Glutamatergic neuron (in vitro differentiated cells): ENCODE measurements at places on chromosomes 16 and 17. TPM values are rescaled to one million over a fixed set of nuclear protein-coding genes. Genes with fewer than 3 reads are reported as not detected.

DNA sequence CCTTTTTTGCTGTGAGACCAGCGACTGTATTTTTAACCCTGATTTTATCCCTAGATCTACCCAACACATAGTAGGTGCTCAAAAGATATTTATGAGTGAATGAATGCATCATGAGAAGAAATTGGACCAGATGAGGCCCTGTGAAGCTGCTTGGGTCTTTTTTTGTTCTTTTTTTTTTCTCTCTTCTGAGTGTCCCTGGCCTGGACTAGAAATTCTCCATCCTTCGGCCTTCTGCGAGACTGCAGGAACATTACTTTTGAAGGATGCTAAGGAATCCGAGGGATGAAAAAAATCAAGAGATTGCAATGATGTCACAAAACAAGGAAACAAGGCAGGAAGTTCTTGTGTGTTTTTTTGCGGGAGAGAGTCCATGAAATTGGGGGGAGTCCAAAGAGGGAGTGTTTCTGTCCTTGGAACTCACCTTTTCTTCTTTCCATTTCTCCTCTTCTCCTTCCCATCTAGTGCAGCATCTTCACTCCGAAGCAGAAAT, 560 bp upstream of the RUSF1 start:
- H3K36me3 ChIP-seq, result no peaks in the 10 kb centered on the region
- no peak for DNase-seq
- peak overlapping the region; percentile 94 for H3K4me3 ChIP-seq
- peak overlapping the region; percentile 85 for H3K27ac ChIP-seq
- peaks cover 5% of the 10 kb centered on the region for H3K27me3 ChIP-seq

- no peak within 1 kb of the TSS for H3K27ac ChIP-seq
- H3K36me3 ChIP-seq, result peaks cover 12% of the 10 kb centered on the region
- peak within 1 kb of the TSS; percentile 28 for H3K4me3 ChIP-seq
- peaks cover 20% of the 10 kb centered on the region for H3K27me3 ChIP-seq
- peak; percentile 34 for DNase-seq
Observed at GRCh38 chr16:89200124-89200849, at the start of gene SLC22A31. Gene SLC22A31 (minus strand): TSS chr16:89200537. CDS start chr16:89200501, 36 bp downstream.

DNA sequence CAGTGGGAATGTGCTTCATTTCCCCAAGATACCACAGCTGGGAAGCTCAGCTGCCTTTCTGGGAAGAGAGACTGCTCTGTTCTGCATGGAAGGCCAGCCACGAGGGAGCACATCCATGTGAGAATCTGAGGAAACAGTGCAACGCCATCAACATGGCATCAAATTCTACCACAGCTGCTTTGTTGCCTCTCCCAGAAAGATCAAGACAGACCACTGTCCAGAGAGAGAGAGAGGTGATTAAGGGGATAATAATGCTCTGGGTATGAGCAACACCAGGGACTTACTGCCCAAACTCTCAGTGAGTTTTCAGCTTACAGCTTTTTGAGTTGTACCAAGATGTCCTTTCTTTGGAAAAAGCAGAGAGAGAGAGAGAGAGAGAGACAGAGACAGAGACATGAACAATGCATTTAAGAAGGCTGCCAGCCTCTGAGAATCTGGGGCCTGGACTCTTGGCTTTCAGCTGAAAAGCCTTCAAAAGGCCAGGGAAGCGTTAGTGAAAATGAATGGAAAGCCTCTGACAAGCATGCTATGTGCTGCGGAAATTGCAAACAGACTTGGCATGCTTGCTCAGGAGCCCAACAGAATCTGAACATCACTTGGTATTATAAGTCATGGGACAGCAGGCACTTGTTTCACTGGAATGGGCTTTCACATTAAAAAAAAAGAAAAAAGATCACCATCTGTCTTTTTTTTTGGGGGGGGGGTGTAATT, 223.1 kb downstream of the MAP2K6 start:
- no peaks in the 10 kb centered on the region for H3K36me3 ChIP-seq
- no peak overlapping the region for H3K27ac ChIP-seq
- no peak overlapping the region for H3K4me3 ChIP-seq
- no peak for DNase-seq
- no peaks in the 10 kb centered on the region for H3K4me1 ChIP-seq

DNA sequence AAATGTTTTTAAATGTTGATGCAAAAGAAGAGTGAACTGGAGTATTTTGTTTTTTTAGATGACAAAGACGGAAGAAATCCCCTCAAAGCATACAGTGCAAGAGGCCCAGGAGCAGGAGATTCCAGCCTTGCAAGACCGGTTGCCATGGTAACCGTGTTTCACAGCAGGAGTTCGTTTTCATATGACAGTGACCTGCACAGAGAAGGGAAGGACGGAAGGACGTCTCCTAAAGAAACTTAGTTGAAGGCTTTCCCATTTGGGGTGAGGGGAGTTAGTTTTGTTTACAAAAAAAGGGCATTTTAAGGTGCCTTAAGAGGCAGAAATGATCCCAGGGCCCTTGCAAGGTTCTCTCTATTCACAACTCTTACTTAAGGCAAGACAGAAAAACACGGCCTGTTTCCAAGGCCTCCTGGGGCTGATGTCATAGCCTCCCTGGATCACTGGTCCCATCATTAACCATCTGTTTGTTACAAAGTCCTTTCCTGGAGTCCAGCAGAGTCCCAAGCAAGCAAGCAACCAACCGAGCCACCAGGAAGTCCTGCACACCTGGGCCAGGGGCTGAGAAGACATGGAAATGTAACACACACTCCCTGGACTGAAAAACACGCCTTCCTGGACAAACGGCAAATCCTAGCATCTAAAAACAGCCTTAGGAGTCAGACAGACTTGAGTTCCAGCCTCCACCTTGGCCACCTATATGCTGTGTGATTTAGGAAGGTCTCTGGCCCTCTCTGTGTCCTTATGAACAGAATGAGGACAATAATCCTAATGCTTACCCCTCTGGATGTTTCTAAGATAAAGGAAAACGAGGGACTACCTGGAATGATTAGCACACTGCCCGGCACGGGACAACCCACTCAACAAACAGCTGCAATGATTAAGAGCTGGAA, 30.3 kb upstream of the RPH3AL start:
- H3K4me1 ChIP-seq, result peaks cover 43% of the 10 kb centered on the region
- H3K36me3 ChIP-seq, result peaks cover 7% of the 10 kb centered on the region
- peak overlapping the region; percentile 80 for H3K4me3 ChIP-seq
- peak; percentile 72 for DNase-seq

DNA sequence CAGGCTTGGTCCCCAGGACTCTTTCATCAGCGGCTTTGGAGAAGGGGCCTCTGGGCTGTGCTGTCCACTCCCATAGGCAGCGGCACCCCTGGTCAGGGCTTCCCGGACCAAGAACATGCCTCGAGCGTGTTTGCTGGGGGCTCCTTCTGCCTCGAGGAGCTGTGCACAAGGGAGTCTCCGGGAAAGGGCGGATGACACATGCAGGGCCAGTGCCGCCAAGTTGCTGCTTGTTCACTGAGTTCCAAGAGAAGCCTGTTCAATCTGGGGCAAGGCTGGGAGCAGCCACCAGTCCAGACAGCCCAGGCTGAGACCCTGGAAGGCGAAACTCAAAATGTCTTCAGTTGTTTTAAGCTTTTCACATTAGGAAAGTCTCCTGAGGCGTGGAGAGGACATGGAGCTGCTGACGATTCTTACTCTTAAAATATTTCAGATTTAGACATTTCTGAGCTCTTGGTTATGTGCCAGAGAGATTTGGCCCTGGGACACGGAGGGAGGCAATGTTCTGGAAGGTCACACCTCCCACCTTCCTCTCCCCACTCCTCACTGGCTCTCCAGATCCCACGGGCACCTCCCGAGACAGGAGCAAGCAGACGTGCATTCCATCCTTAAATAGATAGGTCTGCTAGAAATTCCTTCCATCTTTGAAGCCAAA, 84.5 kb upstream of the ZNF469 start:
- no peak for DNase-seq
- H3K27ac ChIP-seq, result no peak overlapping the region
- peaks cover 27% of the 10 kb centered on the region for H3K4me1 ChIP-seq
- peaks cover 23% of the 10 kb centered on the region for H3K27me3 ChIP-seq
- peaks cover 5% of the 10 kb centered on the region for H3K36me3 ChIP-seq

GRCh38 chr16:26801628-26802027, 265.1 kb upstream of the C16orf82 start:
- DNase-seq, result no peak
- no peaks in the 10 kb centered on the region for H3K36me3 ChIP-seq
- peaks cover 9% of the 10 kb centered on the region for H3K27me3 ChIP-seq
- no peaks in the 10 kb centered on the region for H3K4me1 ChIP-seq
- H3K27ac ChIP-seq, result no peak overlapping the region

Gene GAS7
- total RNA-seq, result 2.0 TPM

- H3K36me3 ChIP-seq, result peaks cover 22% of the 10 kb centered on the region
- peaks cover 9% of the 10 kb centered on the region for H3K4me1 ChIP-seq
- peaks cover 4% of the 10 kb centered on the region for H3K27me3 ChIP-seq
- H3K4me3 ChIP-seq, result no peak overlapping the region
- DNase-seq, result no peak
Observed at GRCh38 chr17:83009414-83010205, 69.8 kb upstream of the METRNL start.

DNA sequence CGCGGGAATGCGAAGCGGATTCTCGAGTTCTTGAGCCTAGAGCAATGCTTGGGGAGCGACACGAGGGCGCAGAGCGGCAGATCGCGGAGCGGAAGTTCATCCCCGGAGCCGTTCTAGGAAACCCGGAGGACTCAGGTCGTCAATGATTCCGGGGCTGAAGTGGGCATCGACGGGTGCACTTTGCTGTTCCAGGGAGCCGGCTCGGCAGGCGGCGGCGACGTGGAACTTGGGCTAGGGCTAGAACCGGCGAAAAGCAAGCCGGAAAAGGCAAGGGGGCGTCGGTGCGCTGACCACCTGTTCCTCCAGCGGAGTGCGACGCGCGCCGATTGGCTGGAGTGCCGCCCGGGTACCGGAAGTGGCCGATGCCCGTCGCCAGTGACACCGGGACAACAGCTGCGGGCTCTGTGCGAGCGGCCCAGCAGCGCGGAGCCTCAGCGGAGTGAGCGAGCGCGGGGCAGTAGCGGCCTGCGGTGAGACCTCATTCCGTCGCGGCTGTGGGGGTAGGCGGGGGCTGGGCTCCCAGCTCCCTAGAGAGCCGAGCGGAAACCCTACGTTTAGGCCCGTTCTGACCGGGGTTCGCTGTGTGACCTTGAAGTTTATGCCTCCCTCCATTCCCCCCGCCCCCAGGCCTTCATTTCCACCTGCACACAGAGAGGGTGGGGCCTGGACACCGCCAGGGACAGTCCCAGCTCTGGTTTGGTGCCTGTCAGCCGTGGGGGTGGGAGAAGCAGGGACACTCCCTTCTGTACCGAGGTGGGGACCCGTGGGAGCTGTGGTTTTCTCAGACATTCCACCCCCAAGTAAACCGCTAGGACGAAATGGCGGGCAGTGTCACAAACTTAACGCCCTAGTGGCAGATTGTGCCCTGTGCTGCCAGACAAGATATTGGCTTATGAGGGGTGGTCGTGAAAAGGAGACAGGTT, at the start of gene ZFP3:
Gene ZFP3, plus strand, starts transcription at position 362 of the 923 bp plus-strand sequence. CDS start 13,038 bp downstream, outside the sequence.
- peak within 1 kb of the TSS; percentile 69 for H3K27ac ChIP-seq
- peak; percentile 84 for DNase-seq
- peaks cover 20% of the 10 kb centered on the region for H3K36me3 ChIP-seq
- H3K4me3 ChIP-seq, result peak within 1 kb of the TSS; percentile 91

Gene SCNN1B
- 0.34 TPM for total RNA-seq

GRCh38 chr16:57764341-57765159, 29.0 kb downstream of the KATNB1 start:
- no peaks in the 10 kb centered on the region for H3K36me3 ChIP-seq
- DNase-seq, result no peak
- peaks cover 13% of the 10 kb centered on the region for H3K27me3 ChIP-seq
- H3K27ac ChIP-seq, result no peak overlapping the region
- no peak overlapping the region for H3K4me3 ChIP-seq
- H3K4me1 ChIP-seq, result peaks cover 4% of the 10 kb centered on the region

- H3K27ac ChIP-seq, result no peak overlapping the region
- no peaks in the 10 kb centered on the region for H3K36me3 ChIP-seq
- H3K27me3 ChIP-seq, result peaks cover 5% of the 10 kb centered on the region
- DNase-seq, result no peak
Observed at GRCh38 chr17:28038802-28039201, 3.7 kb upstream of the NLK start.

Gene MARVELD3
- total RNA-seq, result 0.25 TPM

- peaks cover 74% of the 10 kb centered on the region for H3K4me1 ChIP-seq
- peak overlapping the region; percentile 99 for H3K27ac ChIP-seq
- peaks cover 23% of the 10 kb centered on the region for H3K27me3 ChIP-seq
- peak overlapping the region; percentile 76 for H3K4me3 ChIP-seq
- DNase-seq, result peak; percentile 83
Observed at GRCh38 chr17:57518587-57519581, 226.2 kb downstream of the CCDC182 start.

- no peak overlapping the region for H3K27ac ChIP-seq
- DNase-seq, result peak; percentile 66
- H3K4me1 ChIP-seq, result peaks cover 5% of the 10 kb centered on the region
Observed at GRCh38 chr17:48023400-48024148, 14.0 kb downstream of the COPZ2 start.

Gene SPATA22
- not detected for total RNA-seq

DNA sequence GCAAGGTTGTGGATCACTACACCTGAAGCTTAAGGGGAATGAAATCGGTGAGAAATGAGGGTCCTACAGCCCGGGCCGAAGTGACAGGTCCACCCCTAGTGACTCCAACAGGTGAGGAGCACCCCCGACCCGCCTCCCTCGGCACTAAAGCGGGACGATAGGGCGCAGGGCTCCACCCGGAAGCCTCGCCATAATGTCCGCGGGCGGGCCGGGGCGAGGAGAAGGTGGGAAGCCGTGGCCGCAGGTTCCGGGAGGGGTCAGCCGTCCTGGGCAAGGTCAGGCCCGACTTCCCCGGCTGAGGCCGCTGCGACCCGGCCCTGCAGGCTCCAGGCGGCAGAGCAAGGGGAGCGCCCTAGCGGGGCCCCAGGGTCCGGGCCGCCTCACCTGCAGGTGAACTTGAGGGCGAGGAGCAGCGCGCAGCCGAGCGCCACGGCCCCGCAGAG, 543 bp downstream of the TXNDC11 start:
- H3K4me3 ChIP-seq, result peak overlapping the region; percentile 96
- H3K4me1 ChIP-seq, result peaks cover 31% of the 10 kb centered on the region
- H3K27me3 ChIP-seq, result peaks cover 3% of the 10 kb centered on the region
- no peaks in the 10 kb centered on the region for H3K36me3 ChIP-seq
- H3K27ac ChIP-seq, result peak overlapping the region; percentile 80

Gene EVPL
- total RNA-seq, result not detected

DNA sequence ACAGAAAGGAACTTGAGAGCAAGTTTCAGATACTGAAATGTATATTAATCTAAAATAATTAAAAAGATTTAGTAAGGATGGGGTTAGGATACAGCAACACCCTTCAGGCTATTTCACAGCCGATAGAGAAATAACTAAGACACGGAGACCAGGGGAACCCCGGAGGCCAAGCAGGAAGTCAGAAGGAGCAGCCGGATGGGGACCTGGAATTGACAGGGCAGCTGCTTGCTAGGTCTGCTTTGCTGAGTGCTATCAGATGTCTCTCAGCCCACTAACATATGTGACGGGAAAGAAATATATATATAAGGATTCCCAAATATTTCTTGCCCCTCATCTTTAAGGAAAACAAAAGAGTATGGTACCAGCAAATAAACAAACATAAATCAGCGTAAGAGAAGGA, 154.1 kb upstream of the CDH5 start:
- no peak overlapping the region for H3K4me3 ChIP-seq
- no peak overlapping the region for H3K27ac ChIP-seq
- H3K36me3 ChIP-seq, result no peaks in the 10 kb centered on the region
- DNase-seq, result no peak
- peaks cover 3% of the 10 kb centered on the region for H3K4me1 ChIP-seq

Gene CTRL
- 2.8 TPM for total RNA-seq
